ENCODE measurements at places on chromosomes 4 and X.

GRCh38 chr4:26279446-26279845, 41.4 kb upstream of the RBPJ start:
- no peak for DNase-seq

DNA sequence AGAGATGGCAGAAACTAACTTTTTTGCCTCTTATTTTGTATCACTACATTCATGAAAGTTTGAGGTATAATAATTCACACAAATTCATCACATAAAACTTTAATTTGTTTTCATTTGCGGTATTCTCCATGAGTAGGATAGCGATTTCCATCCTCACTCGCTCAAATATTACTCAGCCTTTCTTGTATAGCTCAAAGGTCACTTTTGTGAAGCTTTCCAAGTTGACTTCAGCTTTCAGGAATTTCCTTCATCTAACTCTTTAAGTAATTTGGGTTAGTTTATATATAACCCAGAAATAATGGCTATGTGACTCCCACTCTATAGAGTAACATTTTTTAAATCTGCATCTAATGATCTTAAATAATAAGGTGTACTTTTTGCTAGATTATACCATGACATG, 314.4 kb downstream of the IL1RAPL1 start:
- DNase-seq, result no peak

DNA sequence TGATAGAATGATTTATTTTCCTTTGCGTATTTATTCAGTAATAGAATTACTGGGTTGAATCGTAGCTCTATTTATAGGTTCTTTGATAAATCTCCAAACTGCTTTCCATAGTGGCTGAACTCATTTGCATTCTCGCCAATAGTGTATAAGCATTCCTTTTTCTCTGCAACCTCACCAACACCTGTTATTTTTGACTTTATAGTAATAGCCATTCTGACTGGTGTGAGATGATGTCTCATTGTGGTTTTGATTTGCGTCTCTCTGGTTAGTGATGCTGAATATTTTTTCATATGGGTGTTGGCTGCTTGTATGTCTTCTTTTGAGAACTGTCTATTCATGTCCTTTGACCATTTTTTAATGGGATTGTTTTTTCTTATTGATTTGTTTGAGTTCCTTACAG, 160.7 kb downstream of the MID1IP1 start:
- DNase-seq, result no peak

DNA sequence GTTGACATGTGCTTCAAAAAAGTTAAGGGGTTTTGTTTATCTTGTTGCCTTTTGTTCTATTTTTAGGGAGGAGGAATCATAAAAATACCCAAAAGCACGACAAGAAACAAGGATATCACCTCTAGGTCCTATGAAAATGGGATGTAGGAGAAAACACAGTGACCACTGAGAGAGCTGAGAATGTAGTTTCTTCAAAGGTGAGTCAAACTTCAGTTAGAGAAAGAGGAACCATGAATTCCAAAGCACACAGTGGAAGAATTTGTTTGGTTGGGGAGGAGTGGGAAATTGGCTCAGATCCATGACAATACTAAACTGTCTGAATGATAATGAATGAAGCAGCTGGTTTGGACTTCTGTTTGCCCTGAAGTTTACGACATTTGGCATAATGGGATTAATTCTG, 19.1 kb upstream of the FRYL start:
- no peak for DNase-seq

All from hypothalamus (tissue), 51 donors.